ENCODE measurements at places on chromosomes 6 and 20. TPM values are rescaled to one million over a fixed set of nuclear protein-coding genes. Genes with fewer than 3 reads are reported as not detected.

Gene EYS
- total RNA-seq = not detected

Gene RHAG
- total RNA-seq = not detected

Gene ARMC2
- 7.6 TPM for total RNA-seq

Gene GSTA3
- total RNA-seq = not detected

Gene CALHM5
- total RNA-seq = not detected

DNA sequence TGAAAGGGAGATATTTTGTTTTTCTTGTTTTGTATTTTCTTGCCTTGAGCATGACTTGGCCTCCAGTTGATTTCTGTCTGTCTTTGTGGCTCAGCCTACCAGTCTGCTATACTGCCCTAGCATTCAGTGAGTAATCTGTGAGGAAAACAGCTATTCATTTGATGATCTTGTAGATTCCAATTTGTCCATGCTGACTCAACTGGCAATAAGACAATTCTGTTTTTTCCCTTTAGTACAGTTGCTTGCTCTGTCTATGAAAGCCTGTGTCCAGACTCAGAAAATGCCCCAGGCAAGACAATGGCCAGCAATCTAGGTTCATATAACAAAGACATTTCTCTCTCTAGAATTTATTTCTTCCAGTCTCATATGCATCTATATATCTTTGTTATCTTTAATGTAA is 10.9 kb upstream of the SOX4 start:
- no peak for DNase-seq

DNA sequence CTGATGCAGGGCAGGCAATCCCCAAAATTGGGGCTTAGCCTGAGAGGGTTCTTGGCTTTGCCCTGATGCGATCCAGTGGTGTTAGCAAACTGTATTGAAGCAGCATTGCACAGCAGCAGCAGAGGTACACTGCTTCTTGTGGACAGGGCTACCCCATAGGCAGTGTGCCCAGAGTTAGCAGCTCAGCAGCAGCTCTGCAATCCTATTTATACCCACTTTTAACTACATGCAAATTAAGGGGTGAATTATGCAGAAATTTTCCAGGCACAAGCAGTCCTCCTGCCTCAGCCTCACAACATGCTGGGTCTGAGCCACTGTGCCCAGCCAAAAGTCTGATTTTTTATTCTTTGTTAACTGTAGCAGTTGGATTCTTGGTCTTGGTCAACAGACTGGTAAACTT is 3.8 kb downstream of the C20orf173 start:
- DNase-seq = no peak

- no peak for DNase-seq
These were observed 43.7 kb upstream of the GABRR1 start for GRCh38 chr6:89260832-89261231.

GRCh38 chr6:22880686-22881433 is 311.5 kb downstream of the HDGFL1 start:
- DNase-seq = no peak

DNA sequence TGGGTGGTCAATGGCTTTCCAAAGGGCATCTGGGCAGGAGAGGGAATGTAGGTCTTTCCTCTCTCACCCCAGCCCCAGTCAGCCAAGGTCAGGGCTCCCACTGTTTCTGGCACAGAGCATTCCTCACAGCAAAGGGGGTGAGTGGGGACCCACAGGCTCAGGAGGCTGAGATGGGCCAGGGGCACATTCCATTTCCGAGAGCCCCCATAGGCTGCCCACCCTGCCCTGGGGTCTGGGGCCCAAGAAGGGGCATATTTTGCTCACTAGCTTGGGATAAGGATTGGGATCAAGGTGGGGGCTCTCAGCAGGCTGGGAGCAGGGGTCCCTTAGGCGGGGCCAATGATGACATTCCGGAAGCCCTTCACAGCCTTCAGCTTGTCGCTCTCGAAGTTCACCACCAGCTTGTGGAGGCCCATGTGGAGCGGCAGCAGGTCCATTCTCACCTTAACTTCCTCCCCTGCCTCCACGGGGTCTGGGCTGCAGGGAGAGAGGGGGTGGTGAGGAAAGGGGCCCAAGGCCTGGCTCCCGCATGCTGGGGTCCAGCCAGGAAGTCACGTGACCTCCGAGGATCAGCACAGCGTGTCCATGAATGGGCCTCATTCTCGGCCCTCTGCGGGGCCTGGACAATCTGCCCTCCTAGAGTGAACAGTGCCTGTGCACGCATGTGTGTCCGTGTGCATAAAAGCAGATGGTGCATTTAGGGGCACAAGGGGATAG is 35.0 kb downstream of the TGM2 start:
- DNase-seq = no peak

- DNase-seq = no peak
These were observed 165.1 kb downstream of the ZNF217 start for GRCh38 chr20:53428588-53428987.

DNA sequence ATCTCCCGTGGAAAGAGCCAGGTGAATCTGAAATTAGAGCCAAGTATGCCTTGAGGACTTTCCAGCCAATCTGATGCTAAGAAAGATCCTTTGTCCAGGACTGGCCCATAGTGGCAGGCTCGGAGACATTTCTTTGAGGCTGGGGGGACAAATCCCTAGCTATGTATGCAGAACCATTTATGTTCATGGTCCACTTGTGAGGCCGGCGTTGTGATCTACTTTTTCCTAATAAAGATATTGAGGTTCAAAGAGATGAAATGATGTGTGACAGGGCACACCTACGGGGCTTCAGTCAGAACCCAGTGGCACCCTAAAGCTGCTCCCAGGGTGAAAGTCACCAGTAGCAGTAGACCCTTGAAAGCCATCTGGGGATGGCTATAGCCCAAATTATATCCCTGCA is 120.3 kb upstream of the MAFB start:
- DNase-seq = no peak
